ENCODE measurements at places on chromosomes 5 and 9. TPM values are rescaled to one million over a fixed set of nuclear protein-coding genes. Genes with fewer than 3 reads are reported as not detected.

PLAC8L1 gene
- total RNA-seq: 2.6 TPM

COL15A1 gene
- total RNA-seq: 0.15 TPM

FLT4 gene
- 0.17 TPM for total RNA-seq

GRCh38 chr9:13911473-13911872, 402.5 kb downstream of the NFIB start:
- DNase-seq: no peak

GRCh38 chr5:10374046-10375022, 20.8 kb downstream of the MARCHF6 start:
- DNase-seq: no peak

Data from HCT116 (cell line).